ENCODE measurements at places on chromosomes 4 and X.

DNA sequence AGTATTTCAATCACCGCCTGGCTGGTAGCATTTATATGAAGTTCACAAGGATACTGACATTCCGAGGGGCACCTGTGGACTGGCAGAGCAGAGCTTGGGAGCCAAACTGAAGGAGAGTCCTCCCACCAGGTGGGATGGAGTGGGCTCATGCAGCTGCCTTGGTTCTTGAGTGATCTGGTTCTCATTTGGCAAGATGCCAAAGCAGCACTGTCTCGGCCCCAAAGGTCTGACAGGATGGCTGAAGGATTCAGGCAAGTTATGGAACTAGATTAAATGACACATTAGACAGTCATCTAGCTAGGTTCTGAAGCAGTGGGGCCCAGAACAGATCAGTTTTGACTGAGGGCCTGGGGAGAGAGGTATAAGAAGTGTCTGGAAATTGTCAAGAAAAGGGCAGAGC is 3.2 kb downstream of the FGF16 start:
- DNase-seq: no peak

GRCh38 chrX:9566150-9566621 is 101.3 kb downstream of the TBL1X start:
- DNase-seq: no peak

DNA sequence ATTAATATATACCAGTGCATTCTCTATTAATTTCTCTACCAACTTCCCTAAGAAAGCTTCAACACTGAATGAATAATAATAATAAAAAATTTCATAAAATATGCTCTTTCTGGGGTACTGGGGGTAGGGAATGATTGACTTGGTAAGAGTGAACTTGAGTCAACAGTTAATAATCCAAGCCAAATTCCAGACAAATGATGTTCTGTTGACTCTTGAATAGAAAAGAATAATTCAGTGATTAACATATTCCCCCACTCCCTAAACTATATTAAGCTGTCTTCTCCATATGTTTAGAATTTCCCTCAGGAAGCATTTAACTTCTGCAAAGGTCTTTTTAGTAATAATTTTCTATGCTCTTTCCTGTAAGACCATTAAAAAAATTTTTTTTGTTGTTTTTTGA is 12.3 kb downstream of the PGRMC2 start:
- DNase-seq: no peak

DNA sequence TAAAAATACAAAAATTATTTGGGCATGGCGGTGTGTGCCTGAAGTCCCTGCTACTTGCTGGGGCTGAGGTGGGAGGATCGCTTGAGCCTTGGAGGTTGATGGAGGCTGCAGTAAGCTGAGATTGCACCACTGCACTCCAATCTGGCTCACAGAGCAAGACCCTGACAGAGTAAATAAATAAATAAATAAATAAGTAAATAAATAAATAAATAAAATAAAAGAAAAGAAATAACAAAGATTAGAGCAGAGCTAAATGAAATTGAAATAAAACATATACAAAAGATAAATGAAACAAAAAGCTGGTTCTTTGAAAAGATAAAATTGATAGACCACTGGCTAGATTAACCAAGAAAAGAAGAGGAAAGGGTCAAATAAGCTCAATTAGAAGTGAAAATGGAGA is 43.1 kb downstream of the HPGD start:
- no peak for DNase-seq

DNA sequence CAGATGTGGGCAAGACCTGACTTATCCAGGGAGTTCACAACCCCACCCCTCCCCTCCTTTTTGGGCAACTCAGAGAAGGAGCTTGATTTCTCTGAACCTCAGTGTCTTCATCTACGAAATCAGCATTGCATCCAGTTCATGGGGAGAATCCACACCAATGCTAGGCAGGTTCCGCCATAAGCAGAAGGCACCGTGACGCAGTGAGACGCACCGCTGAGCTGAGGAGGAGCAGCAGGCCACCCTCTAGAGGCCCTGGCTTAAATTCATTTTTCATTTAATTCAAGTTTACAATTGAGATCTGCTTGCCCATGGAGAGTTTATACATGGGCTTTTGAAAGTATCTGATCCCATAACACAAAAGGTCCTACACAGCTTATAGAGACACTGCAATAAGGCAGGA is 55.7 kb downstream of the CPZ start:
- no peak for DNase-seq

DNA sequence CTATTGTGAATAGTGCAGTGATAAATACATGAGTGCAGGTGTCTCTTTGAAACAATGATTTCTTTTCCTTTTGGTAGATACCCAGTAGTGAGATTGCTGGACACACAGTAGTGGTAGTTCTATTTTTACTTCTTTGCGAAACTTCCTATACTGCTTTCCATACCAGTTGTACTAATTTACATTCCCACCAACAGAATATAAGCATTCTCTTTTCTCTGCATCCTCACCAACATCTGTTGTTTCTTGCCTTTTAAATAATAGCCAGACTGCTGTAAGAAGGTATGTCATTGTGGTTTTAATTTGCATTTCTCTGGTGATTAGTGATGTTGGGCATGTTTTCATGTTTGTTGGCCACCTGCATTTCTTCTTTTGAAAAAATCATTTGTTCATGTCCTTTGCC is 105.9 kb downstream of the COL4A6 start:
- DNase-seq: no peak

DNA sequence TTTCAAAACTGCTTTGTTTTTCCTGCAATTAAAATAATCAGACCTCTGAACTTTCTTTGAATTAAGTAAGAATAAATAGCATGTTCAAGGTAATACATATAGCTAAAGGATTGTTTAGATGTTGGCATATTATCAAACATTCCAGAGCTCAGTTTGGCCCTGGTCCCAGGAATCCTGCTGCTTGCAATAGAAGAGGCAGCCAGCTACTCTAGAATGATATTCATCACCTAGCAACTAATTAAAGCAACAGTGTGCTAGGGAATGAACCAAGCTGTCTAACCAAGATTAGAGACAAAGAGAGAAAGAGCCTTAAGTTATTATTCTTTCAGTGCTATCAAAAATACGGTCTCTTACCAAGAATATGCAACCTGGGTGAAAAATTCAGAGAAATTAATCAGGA is 460.9 kb downstream of the GABRG1 start:
- no peak for DNase-seq

- no peak for DNase-seq
Observed at GRCh38 chrX:80354966-80355465, 65.2 kb upstream of the TENT5D start.

DNA sequence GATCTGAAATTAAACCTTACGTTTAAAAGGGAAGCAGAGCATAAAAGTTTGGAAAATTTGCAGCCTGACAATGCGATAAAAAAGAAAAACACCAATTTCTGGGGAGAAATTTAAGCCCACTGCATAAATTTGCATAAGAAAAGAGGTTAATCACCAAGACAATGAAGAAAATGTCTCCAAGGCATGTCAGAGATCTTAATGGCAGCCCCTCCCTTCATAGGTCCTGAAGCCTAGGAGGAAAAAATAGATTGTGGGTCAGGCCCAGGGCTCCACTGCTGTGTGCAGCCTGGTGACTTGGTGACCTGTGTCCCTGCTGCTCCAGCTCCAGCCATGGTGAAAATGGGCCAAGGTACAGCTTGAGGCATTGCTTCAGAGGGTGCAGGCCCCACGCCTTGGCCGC is 264.0 kb upstream of the CT83 start:
- DNase-seq: no peak

GRCh38 chrX:71109051-71109450 is 2.3 kb downstream of the IL2RG start:
- DNase-seq: no peak

GRCh38 chr4:40976343-40976742 is 226.6 kb downstream of the NSUN7 start:
- no peak for DNase-seq
